HepG2 (cell line): ENCODE measurements at places on chromosomes 13 and 19.
A peak's percentile ranks its signal among the peaks of the same experiment; 100 is the strongest.

DNA sequence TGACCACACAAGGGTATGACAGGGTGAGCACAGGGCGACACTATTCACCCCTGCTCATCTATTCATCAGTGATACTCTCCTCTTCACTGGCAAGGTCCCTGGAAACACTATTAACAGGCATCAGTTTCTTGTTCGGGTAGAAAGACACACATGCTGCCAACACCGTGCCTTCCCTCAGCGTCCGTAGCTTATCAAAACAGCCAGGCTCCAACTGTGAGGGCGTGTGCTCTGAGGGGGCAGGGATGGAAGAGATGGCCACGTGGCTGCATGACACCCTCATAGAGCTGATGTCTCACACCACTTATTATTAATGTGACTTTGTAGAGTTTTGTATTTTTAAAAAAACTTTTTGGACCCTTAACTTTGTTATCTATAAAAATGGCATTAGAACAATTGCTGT, 160.3 kb downstream of the ITGBL1 start:
- DNase-seq, result no peak

GRCh38 chr19:9875796-9876195, 40.7 kb downstream of the PIN1 start:
- DNase-seq, result no peak

- no peak for DNase-seq
Observed at GRCh38 chr13:34749046-34749445, 193.0 kb upstream of the NBEA start.

DNA sequence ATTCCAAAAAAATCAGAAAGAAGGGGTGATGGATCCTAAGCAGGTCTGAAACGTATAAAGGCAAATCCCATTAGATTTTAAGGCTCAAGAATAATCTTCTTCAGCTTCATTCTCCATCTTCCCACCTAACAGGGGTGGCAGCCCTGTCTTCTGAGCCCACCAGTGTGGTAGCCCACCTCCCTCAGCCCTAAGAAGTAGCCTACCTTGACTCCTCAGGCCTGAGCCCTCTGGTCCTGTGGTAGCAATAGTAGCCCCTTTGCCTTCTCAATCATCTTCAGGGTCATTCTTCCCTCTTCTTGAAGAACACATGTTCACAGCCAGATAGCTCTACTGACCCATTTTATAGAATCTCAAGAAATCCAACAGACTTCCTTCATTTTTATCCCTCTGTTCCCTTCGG, 33.7 kb downstream of the N4BP2L2 start:
- no peak for DNase-seq

- DNase-seq, result peak; percentile 21
Observed at GRCh38 chr19:51460164-51460992, 2.1 kb upstream of the SIGLEC8 start.

- no peak for DNase-seq
Observed at GRCh38 chr13:109243311-109243951, 543.0 kb downstream of the IRS2 start.

DNA sequence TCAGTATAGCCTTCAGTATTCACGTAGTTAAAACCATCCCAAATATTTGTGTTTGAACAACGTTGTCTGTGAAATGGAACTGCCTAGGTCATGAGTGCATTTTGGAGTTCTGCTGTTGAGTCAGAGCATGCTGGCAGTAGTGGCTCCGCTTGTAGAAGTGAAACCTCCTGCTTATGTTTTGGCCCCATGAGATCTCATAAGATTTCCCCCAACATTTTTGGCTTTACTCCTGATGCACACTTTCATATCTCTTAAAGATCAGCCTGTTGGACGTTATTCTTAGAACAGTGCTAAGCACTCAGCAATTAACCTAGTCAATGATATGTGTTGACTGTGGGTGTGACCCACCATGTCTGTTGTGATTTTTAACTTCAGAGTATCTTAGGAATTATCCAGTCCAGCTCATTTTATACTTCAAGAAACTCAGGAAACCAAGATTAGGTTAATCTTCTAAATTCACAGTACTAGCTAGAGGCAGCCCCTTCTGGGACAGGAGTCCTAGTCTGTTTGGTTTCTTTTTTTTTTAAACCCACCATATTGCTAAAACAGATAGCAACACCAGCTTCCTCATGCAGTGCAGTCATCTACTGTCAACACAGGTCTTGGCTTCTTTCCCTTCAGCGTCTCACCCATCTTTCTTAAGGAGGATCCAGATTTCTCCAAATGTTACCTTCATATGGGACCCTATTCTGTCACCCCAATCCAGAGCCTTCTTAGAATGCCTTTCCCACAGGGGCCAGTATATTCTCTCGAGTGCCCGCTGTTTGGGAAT, 26.2 kb downstream of the RAP2A start:
- no peak for DNase-seq

- no peak for DNase-seq
Observed at GRCh38 chr19:18649371-18650020, 12.7 kb downstream of the KLHL26 start.

DNA sequence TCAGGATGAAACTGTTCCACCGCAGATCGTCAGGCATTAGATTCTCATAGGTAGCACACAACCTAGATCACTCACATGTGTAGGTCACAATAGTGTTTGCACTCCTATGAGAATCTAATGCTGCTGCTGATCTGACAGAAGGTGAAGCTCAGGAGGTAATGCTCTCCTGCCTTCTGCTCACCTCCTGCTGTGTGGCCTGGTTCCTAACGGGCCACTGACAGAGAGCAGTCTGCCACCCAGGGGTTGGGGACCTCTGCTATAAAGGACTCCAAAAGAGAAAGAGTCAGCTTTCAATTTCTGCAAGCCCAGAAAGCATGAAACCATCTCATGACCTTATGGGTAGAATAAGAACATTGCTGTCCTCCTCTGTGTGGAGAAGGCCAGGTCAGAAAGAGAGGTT, 43.5 kb upstream of the PCCA start:
- DNase-seq, result no peak

- no peak for DNase-seq
Observed at GRCh38 chr13:68627379-68627778, 1397.2 kb upstream of the PCDH9 start.

DNA sequence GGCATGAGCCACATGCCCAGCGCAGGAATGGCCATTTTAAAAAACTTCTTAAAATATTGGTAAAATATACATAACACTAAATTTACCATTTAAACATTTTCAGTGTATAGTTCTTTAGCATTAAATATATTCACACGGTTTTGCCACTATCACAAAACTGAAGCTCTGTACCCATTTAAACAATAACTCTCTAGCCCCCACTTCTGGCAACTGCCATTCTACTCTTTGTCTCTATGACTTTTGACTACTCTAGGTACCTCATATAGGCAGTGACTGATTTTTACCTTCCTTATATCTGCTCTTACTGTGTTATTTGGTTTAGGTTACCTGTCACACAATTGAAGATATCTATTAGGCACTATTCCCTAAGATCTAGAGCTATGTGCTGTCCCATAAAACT, 2.3 kb upstream of the KBTBD7 start:
- DNase-seq, result peak; percentile 16

DNA sequence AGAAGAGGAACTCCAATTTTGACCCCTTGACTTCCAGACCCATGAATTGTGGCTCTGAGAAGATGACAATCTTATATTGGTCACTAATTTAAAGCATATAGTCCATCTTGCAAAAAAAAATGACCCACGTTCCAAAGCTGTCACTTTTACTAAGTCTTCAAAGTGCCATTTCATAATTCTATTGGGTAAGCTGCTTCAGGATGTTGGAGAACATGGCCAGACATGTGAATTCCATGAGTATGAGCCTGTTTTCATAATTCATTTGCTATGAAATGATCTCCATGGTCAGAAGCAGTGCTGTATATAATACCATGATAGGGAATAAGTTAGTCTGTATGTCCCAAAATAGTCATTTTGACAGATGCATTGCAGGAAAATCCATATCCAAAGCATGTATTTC, 1787.3 kb downstream of the SLITRK5 start:
- DNase-seq, result no peak

DNA sequence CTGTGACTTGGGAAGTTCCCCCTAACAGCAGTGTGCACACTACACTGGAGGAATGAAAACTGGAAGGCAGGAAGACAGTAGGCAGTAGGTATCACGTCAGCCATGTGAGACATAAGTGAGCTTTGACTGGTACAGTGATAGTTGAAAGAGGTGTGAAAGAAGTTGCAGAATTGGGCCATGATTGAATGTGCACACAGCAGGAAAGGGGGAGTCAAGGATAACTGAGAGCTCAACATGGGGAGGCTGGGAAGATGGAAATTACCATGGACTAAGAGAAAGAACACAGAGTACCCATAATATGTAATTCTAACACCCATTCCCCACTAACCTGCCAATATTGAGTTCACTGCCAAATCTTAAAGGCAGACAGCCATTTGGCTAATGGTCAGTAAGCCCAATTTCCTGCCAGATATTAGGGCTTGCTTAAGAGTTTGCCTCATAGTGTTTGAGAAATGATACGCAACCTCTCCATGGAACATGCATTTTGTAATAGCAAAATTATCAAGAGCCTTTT, 321.7 kb downstream of the DCT start:
- no peak for DNase-seq

DNA sequence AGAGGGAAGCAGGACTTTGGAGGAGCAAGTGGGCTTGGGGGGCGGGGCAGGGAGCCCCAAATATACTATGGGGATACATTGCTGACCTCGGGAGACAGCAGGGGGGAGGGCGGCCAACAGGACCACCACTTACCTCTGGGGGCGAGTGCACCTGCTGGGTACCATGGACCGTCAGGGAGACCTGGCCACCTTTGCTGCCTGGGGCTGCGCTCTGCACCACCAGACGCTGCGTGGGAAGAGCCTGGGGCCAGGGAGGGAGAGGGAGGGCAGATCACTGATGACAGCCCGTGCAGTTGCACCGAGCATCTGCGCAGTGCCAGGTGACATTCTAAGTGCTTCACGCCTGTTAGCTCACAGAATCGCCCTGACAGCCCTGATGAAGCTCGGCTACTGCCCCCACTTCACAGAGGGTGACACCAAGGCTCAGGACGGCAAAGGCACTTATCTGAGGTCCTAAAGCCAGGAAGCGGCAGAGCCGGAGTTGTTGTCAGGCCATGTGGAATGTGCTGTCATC, 24.1 kb downstream of the RFX1 start:
- no peak for DNase-seq

- DNase-seq, result peak; percentile 18
Observed at GRCh38 chr13:107864543-107865317, 350.6 kb downstream of the LIG4 start.

GRCh38 chr13:110910013-110910890, 4.6 kb downstream of the ANKRD10 start:
- no peak for DNase-seq

- DNase-seq, result no peak
Observed at GRCh38 chr13:103358255-103358932, 292.2 kb upstream of the SLC10A2 start.

DNA sequence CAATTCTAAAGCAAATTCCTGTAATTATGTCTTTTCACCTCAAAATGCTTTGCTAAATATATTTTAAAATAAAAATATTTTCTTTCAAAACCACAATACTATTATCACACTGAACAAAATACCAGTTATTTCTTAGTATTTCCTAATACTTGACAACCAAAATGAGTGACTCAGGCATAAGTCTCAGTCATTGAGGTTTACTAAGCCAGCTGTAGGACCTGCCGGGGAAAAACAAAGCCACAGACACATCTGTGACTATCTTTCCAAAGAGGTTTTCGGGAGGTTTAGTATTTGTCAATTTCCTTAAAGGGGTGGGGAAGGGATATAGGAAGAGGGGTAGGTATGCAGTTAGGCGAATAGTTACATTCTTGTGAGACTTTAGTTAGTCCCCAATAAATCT, 3.2 kb upstream of the ZNF235 start:
- no peak for DNase-seq

DNA sequence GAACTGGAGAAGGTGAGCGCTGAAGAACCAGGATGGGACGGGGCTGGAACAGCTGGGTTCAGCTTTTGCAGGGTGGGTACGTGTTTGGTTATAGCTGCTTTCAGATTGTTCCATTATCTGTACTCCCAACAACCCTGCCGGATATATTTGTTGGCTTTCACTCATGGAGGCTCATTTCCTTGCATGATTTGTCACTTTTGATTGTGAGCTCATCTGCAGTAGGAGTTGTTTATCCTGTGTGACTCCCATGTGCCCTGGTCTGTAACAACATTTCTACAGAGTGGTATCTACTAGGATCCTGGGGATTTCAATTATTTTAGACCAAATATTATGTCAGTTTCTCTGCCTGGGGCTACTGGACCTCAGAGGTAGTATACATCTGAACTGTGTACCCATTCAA, 5.4 kb downstream of the ARL11 start:
- no peak for DNase-seq

- DNase-seq, result no peak
Observed at GRCh38 chr13:108427355-108427754, 157.8 kb downstream of the TNFSF13B start.
